T-helper 1 cell (primary cell): ENCODE measurements at places on chromosomes 3 and 15.

DNA sequence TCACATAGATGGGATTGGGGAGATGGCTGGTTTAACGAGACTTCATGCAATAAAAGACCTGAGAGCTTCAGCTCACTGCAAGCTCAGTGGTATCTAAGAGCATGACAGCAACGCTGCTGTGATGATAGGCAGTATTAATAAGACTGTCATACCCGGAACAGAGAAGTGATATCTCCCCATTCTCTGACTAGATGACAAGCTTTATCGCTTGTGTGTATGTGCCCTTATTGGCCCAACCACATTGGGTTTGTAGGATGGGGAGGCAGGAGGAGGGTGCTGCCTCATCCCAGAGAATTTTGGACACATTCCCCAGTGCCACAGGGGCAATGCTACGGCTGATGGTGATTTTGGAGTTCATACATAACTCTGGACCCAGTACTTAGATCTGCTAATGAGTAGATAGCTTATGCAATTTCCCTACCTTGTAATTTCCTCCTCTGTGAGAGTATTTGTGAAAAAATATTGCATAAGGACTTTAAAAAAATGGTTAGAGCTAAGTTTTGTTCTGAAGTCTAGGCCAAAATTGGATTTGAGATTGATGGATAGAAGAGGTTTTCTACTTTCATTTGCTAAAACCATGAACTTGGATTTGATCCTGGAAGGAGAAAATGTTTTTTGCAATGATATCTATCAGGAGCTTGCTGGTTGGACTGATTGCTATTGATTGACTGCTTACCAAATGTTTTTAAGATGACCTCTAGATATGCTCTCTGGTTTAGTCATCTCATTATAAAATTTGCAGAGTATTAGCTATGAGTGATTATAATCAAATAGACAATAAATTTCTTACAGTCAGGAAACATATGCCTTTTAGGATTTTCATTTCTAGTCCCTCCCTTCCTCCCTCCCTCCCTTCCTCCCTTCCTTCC lies 14.0 kb upstream of the TMEM212 start:
- DNase-seq = no peak

DNA sequence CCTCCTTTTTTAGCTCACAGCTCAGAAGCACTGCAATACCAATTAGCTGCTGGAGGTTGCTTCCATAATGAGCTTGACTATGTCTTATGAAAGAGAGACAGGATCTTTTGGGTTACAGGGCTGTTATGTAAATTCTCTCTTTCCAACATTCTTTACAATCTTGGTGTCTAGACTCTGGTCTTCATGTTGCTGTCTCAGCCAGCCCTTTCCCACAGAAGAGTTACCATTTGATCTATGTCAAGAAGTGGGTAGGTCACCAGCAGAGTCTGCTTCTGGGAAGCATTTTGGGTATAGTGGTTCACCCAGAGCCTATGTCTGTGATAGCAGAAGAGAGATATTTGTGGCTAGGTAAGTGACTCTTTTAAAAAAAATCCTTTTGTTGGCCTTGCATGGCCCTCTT lies 234.5 kb downstream of the SATB1 start:
- DNase-seq = no peak

DNA sequence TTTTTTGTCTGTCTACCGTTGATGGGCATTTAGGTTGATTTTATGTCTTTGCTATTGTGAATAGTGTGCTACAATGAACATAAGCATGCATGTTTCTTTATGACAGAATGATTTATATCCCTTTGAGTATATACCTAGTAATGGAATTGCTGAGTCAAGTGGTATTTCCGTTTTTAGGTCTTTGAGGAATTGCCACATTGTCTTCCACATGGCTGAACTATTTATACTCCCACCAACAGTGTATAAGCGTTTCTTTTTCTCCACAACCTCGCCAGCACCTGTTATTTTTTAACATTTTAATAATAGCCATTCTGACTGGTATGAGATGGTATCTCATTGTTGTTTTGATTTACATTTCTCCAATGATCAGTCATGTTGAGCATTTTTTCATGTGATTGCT lies 89.6 kb upstream of the GALNT15 start:
- no peak for DNase-seq

DNA sequence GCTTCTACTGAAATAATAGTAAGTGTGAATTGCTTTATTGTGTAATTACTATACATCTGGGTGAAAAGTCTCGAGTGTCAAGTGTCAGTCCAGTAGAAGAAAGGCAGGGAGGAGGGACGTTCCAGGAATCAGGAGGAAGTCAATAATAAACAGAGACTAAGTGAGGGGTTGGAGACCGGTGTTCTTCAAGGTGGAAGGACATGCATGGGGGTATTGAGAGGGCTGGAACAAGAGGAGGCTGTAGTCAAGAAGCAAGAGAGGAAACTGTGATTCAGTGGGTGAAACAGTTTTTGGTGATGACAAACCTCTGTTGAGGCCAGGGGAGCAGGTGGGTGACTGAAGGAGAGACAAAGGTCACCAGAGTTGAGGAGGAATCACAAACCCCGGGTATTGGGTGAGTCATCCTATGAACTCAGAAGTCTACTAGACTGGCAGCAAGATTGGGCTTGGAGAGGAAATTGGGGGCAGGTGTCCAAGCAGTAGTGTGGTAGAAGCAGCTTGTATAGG lies 11.6 kb upstream of the SCAMP5 start:
- no peak for DNase-seq

DNA sequence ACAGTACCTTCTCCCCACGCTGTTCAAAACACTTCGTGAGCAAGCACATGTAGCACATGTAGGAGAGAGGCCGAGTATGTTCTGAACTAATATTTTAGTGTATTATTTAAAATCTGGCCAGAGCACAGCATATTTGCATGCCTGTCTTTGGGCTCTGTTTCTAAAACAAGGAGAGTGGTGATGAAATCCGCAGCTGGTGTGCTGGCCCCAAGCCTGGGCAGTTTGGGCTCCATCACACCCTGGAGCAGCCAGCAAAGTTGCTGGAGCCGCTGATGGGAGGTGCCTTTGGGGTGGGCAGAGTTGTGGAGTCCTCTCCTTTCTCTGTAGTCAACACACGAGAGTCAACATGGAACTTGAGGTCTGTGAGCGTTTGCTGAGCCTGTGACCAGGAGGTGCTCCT lies 116.6 kb downstream of the SLCO3A1 start:
- DNase-seq = no peak

DNA sequence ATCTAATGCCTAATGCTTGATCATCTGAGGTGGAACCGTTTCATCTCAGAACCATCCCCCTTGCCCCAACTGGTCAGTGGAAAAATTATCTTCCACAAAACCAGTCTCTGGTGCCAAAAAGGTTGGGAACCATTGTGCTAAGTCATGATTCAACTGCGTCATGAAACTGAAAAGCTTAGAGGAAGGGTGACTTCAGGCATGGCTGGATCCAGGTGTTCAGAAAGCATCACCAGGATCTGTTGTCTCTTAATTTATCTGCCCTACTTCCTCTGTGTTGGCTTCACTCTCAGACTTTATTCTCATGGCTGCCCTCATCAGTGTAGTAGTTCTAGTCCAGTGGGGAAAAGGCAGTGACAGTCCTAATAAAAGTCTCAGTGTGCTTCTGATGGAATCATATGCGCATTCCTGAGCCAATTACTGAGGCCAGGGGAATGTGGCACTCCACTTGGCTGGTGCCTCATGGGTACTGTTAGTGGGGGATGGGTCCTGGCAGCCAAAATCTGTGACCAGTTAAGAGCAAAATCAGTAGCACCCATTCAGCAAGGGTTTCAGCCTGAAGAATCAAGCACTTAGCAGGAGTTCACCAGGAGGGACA lies 110.3 kb downstream of the WNT5A start:
- no peak for DNase-seq

DNA sequence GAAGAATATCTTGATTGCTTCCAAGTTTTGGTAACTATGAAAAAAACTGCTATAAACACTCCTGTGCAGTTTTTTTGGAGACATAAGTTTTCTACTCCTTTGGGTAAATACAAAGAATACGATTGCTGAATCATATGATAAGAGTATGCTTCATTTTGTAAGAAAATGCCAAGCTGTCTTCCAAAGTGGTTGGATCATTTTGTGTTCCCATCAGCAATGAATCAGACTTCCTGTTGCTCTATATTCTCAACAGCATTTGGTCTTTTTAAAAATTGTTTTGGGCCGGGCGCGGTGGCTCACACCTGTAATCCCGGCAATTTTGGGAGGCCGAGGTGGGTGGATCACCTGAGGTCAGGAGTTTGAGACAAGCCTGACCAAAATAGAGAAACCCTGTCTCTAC lies 14.5 kb downstream of the BTD start:
- no peak for DNase-seq

DNA sequence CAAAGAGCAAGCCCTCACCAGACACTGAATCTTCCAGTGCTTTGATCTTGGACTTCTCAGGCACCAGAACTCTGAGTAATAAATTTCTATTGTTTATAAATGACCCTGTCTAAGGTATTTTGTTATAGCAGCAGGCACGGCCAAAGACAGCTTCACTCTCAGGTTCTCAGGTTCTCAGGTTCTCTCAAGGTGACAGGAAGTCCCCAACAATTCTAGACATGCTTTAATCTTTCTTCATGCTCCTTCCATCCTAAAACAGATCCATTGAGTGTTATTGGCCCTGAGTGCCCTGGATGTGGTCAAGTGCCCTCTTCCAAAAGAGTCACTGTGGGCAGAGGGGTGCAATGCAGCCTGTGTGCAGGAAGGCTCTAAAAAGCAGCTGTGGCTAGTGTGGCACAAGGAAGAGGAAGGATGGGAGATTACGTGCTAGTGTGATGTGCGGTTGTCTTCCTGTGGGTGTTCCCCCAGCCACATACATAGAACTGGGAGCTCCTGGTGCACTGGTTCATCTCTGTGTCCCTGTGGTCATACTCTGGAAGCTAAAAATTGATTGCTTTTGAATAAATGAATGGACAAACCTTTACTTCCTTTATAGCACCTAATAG lies 11.0 kb upstream of the RAB7A start:
- DNase-seq = no peak

DNA sequence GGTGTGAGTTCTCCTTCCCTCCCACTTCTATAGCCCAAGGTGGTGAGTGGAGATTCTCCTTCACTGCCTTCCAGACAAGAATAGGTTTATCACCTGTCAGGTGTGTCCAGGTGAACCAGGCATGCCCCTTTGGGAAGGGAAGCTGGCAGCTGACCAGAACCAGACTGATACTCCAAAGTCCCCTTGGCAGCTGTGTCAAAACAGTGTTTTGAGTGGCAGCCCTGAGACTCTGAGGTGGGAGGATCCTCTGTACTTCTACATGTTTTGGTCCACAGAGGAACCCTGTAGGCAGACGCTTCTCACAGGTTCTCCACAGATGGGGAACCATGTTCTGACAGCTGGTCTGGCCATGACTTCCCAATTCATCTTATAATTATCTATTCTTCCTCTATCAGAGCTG lies 30.1 kb downstream of the ISL2 start:
- no peak for DNase-seq

- DNase-seq = no peak
These were observed 24.3 kb downstream of the OXNAD1 start for GRCh38 chr3:16289144-16289889.

GRCh38 chr3:105826778-105827634 lies 41.8 kb downstream of the CBLB start:
- DNase-seq = no peak

- no peak for DNase-seq
These were observed 24.7 kb downstream of the NPTN start for GRCh38 chr15:73608475-73608874.

- DNase-seq = no peak
These were observed 36.0 kb downstream of the NR1D2 start for GRCh38 chr3:23981136-23981535.

GRCh38 chr3:48548729-48549705 lies 7.6 kb downstream of the PFKFB4 start:
- DNase-seq = peak; percentile 58

DNA sequence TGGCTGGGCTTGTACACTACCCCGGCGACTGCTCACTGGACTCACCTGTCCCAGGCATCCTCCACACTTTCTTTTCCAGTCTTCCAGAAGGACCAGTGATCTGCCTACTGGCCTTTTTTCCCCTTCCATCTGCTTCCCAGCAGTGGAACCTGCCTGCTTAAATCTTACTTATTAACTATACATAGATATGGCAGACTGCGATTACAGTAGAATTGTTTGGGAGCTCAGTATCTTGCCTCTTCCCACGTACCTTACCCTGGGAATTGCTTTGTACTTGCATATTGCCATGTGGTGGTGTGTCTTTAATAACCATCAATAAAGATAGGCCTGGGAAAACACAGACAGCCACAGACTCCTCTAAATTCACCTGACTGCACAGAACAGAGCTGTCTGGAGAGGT lies 11.8 kb upstream of the HES1 start:
- DNase-seq = no peak

DNA sequence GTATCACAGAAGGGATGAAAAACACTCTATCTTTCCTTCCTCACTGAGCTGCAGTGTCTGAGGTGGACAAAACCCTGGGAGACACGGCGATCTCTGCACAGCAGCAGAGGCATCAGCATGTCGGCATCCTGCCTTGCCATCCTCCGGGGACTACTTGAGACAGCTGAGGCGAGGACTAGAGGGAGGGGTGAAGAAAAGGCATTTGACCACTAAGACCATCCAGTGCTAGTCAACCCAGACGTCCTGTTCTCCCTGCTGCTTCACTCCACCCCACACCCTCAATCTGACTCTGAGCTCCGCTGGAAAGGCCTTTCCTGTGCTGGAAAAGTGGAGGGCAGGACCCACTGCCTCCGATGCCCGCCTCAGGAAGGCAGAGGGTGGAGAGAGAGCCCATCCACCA lies 67.3 kb downstream of the VGLL4 start:
- DNase-seq = no peak

DNA sequence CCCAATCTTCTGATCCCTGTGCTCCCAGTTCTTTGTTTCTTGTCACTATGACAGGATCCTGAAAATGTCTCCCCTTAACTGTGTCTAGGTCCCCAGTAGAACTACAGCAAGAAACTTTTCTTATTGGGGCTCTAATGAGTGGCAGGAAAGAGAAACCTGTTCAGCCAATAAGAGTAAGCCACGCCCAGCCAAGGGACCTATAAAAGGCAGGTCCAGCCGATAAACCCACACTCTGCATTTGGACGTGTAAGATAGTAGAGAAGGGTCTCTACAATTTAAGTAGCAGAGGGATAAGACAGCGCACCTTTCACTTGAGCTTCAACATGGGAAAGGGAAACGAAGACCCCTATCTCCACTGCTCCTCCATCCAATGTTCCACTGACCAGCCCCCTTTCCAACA lies 149.9 kb downstream of the LMLN start:
- DNase-seq = no peak

GRCh38 chr3:71022551-71023335 lies 560.8 kb downstream of the FOXP1 start:
- no peak for DNase-seq
